Breast epithelium (tissue), 4 donors: ENCODE measurements at places on chromosomes 1 and 21. TPM values are rescaled to one million over a fixed set of nuclear protein-coding genes. Genes with fewer than 3 reads are reported as not detected.

Gene NES
- 9.9 TPM for total RNA-seq

Gene CLIC6
- total RNA-seq: 14.4 TPM

Gene CD53
- total RNA-seq: 36.1 TPM

Gene S100A14
- 99.2 TPM for total RNA-seq

Gene NBPF4
- not detected for total RNA-seq

Gene EYA3
- total RNA-seq: 22.6 TPM

Gene S100A16
- total RNA-seq: 52.0 TPM

Gene TMIGD3
- 10.0 TPM for total RNA-seq

Gene RHCE
- not detected for total RNA-seq

Gene RCAN1
- total RNA-seq: 47.9 TPM

Gene TMEM54
- 26.9 TPM for total RNA-seq
